ENCODE measurements at places on chromosomes 12 and 14.

DNA sequence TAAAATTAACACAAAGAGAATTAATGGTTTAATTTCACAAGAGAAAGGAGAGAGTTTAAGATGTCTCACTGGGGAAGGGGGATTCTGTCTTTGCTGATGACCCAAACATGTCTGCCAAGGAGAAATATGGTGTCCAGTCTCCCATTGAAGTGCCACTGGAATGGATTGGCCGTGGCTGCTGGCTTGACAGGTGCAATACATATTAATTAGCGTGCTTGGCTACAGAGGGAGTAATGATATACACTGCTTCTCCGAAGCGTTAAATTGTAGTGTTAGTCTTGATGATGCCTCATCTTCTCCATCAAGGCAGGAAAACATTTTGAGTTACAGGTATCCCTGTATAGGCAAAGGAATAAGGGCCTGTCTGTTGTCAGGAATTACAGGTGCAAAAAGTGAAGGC lies 393.4 kb upstream of the TMPO start:
- DNase-seq = no peak

GRCh38 chr14:87152693-87153092 lies 840.3 kb downstream of the GALC start:
- DNase-seq = no peak

GRCh38 chr12:46207644-46208043 lies 61.2 kb downstream of the SLC38A1 start:
- DNase-seq = no peak

DNA sequence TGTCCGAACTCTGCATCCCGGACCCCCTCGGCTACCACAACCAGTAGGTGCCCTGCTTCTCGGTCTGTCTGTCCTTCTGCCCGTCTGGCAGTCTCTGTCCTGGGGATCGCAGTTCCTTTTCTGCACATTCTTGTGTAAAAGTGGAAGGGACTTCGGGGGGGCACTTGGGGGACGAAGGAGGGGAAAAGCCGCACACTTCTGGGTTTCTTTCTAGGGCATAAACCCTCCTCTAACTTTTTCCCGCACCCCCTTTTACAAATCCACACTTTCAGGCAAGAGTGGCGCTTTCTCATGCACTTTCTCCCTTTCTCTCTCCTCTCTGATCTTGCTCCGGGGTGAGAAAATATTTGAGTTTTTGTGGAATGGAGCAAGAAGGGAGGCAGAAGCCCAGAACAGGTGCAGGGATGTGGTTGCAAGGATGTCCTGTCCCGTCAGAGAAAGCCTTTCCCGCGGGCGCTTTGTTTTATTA lies 506 bp downstream of the ESRRB start:
- DNase-seq = no peak
